ENCODE measurements at places on chromosomes 7 and 10.

- DNase-seq: no peak
Measured at GRCh38 chr7:51150193-51150592, 166.4 kb downstream of the COBL start.

GRCh38 chr10:92387289-92387940 is 96.4 kb downstream of the MARCHF5 start:
- DNase-seq: peak; percentile 85

DNA sequence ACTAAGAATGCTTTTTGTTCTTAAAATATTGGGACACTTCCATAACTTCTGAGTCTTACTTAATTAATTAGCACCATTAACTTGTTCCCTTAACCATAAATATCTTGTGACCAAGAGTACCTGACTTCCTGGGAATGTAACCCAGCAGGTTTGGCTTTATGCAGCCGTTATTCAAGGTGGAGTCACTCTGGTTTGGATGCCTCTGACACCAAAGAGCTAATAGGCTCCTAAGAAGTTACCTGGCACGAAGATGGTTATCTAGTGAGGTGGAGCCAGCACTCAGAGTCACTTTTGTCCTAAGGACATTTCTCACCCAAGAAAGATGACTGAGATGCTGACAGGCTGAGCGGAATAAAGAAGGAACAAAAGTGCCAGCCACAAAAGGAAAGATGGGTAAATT is 172.3 kb downstream of the C1GALT1 start:
- DNase-seq: no peak

- DNase-seq: no peak
Measured at GRCh38 chr10:110363572-110364411, 59.1 kb upstream of the SMNDC1 start.

- DNase-seq: no peak
Measured at GRCh38 chr10:11161910-11162309, 144.2 kb downstream of the CELF2 start.

DNA sequence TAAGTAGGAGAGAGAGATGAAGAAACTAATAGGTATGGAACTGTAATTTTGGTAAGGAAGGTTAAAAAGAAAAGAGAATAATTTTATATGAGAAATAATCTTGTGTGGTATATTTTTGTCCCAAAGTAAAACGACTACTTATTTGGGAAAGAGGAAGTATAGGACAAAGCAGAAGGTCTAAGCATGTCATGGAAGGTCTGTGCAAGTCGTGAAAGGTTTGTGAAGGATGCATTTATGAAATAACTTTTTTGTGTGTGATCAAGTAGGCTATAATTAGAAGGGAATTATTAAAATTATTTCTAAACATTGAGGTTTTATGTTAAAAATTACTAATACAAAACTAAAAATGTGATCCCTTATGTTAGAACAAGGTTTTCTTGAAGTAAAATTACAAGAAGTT is 63.3 kb downstream of the ZNF783 start:
- DNase-seq: no peak

DNA sequence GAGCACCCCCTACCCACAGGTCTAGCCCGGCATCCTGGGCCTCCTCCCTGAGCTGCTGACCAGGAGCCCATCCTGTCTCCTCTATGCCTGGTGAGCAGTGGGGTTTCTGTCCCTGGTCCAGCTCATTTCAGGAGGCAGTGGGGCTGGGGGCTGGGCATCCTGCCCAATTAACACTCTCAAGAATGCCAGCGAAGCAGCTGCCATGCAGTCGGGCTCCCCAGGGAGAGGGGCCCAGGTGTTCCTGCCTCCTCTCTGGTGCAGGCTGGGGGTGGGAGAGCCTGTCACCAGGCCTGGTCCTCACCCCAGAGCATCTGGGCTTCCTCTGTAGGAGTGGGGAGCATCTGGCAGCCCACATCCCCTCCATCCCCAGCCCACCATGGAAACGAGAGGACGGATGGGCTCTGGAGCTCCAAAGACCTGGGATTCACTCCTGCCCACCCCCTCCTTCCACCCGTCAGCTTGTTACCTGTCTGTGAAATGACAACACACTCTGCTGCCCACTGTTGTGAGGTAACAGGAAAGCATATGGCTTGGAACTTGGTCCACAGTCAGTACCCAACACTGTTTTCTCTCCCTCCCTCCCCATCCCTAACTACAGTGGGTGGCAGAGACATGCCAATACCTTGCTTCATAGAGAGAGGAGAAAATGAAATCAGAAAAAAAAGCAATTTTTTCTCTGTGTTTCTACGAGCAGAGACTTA is 69.1 kb downstream of the SLIT1 start:
- no peak for DNase-seq

DNA sequence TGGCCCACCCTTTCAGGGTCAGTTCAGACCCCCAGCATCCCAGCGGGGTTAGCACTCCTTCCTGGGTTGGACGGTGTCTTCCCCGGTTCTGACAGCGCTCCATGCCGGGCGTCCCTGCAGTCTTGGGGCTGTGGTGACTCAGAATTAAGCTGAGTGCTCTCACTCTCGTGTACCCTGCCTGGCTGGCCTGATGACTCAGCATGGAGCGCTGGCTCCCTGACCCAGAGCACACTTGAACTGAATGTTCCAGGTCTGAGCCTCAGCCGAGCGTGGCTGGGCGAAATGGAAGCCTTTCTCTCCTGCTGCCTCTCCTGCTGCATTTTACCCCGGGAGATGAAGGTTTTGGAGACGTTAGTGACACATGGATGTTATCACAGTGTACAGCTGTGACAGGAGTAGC is 7.1 kb downstream of the BAG3 start:
- peak; percentile 23 for DNase-seq

DNA sequence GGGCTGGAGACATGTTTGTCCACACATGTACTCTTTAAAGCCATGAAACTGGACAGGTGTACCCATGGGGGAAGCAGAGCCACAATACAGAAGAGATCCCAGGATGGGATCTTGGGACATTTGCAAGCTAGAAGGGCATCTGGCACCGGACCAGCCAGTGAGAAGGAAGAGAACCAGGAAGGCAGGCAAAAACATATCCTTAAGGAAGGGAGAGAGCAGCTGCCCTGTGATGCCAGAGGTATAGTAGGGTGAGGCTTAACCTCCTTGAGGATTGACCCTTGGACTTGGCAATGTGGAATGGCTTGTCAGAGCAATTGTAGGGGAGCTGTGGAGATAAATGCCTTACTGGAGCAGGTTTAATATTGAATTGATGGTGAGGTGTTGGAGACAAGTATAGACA is 17.9 kb upstream of the SUV39H2 start:
- DNase-seq: no peak

GRCh38 chr10:88271761-88272543 is 311.2 kb downstream of the RNLS start:
- peak; percentile 44 for DNase-seq

DNA sequence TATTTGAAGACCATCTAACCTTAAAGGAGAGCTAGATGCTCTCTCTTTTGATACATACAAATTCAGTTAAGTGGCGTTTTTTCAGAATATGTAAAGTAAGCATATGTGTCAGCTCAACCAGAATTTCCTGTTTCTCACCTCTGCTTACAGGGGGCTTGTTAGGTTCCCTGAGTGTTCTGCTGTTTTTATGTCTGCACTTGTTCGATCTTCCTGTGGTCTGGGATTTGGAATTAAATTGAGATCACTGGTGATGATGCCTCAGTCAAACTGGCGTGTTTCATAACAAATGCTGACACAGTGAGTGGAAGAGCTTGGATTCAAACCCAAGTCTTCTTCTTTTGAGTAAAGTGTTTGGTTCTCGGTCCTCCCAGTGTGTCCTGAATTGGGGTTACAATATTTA is 348.3 kb upstream of the AKR1E2 start:
- DNase-seq: peak; percentile 5

DNA sequence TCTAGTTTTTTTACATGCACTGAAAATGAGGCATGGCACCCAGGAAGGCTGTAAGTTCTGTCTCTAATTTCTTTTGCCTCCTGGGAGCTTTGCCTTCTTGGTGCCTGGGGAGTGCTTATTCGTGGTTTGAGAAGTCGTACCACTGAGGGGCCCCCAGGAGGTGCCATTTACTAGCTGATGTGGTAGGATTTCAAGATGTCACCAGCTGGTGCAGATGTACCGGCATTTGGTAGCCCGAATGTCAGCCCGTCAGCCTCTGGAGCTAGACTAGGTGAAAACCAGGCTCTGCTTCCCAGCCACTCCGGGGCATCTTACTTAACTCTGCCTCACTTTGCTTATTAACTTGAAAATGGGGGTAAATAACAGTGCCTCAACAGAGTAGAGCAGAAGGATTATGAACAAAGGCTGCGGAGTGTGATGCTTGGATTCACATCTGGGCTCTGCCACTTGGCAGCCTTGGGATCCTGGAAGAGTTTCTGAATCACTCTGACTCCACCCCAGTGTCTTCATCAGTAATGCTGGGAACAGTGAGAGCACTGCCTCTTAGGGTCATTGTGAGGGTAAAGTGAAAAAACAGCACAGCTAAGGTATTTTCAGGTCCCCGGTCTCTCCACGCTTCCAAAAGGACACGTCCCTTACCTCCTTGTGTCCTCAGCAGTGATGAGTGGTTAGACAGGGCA is 31.4 kb upstream of the BTBD16 start:
- no peak for DNase-seq

GRCh38 chr10:90614631-90615030 is 243.2 kb downstream of the HTR7 start:
- DNase-seq: no peak

GRCh38 chr10:30437031-30437841 is 3.3 kb downstream of the MAP3K8 start:
- peak; percentile 77 for DNase-seq

GRCh38 chr10:108392286-108392685 is 1227.8 kb upstream of the SORCS1 start:
- no peak for DNase-seq

DNA sequence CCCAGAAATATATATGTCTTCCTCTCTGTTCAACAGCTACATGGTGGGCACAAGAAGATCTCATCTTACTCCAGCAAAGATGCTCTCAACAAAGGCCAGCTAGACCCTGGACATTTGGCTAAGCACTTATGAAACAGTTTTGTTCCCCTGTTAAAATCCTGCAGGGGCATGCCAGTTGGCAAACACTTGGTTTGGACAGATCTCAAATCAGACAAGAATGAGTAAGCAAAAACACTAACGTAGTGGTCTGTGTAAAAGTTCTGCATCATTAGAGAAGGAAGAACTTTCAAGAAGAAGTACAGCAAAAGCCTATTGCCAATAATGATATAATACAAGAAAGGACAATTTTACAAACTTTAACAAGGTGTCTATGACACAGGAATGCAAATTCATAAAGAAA is 125.6 kb downstream of the CALN1 start:
- peak; percentile 86 for DNase-seq

GRCh38 chr10:75461672-75462649 is 30.5 kb downstream of the LRMDA start:
- DNase-seq: no peak

- no peak for DNase-seq
Measured at GRCh38 chr10:91610919-91611318, 22.0 kb downstream of the PPP1R3C start.

- DNase-seq: no peak
Measured at GRCh38 chr7:157373493-157373892, 36.7 kb downstream of the DNAJB6 start.

DNA sequence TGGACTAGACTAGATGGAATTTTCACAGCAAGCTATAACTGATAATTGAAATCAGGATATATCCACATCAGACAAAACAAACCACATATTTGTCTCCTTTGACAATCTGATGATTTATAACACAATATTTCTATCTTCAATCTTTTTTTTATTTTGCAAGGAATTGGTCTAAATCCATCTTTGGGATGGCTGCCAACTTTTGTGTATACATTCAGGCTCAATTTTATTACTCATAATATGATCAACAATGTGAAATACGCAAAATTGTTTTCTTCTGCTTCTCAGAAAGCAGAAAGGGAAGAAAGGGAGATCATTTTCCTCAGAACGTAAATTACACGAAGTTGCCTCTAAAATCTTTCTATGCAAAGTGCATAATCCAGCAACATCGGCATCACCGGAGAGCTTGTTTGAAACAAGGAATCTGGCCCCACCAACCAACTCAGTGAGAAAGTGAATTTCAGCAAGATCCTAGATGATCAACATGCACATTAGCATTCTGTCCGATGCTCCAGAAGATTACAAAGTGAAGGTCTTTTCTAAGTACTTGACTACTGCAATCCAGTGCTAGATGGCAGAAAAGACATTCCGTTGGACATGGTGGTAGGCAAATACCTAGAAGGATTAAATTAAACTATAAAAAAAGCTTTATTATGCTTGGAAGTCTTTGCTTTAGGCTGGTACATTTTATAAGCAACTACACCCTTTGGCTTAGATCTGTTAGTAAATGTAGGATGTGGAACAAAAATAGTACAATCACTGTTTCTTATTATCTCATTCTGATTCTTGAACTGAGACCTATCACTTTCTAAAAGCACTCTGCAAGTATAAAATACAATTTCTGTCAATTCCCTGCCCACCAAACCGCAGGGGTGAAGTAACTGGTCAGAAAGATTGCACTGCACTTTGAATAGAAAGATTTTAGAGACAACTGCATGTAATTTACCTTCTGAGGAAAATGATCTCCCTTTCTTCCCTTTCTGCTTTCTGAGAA is 126.4 kb upstream of the RSU1 start:
- DNase-seq: no peak

DNA sequence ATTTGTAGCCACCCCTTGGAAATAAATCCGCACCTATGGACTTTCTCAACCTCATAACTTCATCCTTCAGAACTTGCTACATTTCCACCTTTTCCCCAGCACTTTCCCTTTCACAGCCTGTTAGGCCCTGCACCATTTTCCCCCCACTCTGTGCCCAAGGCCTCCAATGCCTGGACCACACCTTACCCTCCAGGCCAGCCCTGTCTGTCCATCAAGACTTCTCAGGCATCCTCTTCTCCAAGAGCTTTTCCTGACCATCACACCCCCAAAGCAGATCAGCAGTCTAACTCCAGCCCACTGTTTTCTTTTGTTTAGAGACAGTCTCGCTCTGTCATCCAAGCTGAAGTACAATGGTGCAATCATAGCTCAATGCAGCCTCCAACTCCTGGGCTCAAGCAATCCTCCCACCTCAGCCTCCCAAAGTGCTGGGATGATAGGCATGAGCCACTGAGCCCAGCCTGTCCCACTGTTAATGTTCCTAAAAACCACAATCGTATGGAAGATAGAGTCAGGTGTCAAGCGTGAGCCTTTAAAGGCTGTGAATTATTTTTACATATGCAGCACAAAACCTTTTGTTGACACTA is 116.8 kb downstream of the PARD3 start:
- no peak for DNase-seq

DNA sequence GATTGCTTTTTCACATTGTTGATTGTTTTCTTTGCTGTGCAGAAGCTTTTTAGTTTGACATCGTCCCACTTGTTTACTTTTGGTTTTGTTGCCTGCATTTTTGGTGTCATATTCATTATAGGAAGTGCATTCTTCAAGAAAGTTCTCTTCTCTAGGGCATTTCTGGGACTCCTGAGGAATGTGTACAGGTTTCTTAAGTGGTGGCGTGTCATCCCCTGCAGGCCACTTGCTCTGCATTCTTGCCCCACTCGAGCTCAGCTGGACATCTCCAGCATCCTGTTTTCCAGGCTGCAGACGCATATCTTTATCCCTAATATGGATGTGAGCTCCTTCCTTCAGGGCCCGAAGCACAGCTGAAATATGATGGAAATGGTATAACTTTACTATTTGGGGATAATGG is 255.6 kb upstream of the HABP2 start:
- DNase-seq: no peak

- DNase-seq: no peak
Measured at GRCh38 chr7:11448323-11448722, 383.7 kb downstream of the THSD7A start.

- no peak for DNase-seq
Measured at GRCh38 chr7:55966851-55967250, 2.5 kb downstream of the NIPSNAP2 start.

All from common myeloid progenitor, CD34-positive (primary cell).